ENCODE measurements at places on chromosomes 11 and 22.

- no peak for DNase-seq
These were observed 2.2 kb downstream of the TNNT3 start for GRCh38 chr11:1921574-1922141.

DNA sequence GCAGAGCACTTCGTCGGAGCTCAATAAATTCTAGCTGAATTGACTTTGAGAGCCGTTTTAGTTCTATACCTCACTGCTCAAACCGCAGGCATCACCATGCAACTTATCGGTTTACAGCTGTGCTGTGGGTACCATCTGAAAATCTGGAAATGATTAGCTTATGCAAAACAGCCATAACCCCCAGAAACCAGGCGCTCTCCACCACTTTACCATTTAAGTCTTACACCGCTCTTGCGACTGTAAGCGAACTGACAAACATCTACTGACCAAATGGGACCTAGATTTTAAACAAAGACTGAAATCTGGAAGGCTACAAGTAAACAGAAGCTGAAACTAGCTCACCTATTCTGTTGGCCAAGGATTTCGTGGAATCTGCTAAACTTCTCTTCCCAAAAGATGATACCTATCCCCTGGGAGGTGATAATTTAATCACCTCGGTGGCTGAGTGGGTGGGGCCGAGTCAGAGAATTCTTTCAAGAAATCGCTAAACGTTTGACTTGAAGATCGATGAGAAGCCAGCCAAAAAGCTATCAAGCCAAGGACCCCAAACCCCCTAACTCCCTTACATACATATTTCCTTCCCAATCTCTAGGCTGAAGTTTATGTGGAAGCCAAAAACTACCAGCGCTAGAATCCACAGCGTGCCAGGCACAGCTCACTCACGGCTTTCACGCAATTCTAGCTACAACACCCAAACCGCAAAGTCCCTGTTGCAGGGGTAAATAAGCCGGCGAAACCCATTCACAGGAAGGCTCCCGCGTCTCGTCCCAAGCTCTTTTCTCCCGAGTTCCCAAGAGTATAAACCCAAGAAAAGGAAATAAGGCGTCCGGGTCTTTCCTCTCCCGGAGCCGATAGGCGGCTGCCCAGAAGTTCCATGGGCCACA, 644 bp downstream of the SPTY2D1 start:
- no peak for DNase-seq

- no peak for DNase-seq
These were observed 134.7 kb downstream of the CEP164 start for GRCh38 chr11:117462183-117462863.

- DNase-seq: no peak
These were observed 25.5 kb upstream of the CCDC90B start for GRCh38 chr11:83311701-83312100.

DNA sequence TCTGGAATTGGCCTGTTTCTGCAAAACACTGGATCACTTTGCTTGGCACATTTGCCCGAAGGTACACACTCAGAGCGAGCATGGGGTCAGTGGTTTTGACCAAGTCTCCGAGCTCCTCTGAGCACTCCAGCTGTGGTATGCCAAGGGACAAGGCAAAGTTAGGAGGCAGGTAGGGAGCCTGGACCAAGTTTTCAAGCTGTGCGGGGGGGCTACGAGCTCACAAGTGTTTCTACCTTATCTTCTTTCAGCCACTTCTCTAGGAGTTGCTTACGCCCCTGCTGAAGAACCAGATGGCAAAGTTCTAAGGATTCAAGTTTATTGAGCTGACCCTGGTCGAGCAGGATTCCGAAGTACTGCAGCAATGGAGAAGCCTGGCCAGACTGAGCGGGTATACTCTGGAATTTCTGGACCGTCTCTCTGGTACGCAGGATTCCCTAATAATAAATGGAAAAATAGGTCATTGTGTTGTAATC, 54.7 kb upstream of the SLC25A1 start:
- no peak for DNase-seq

GRCh38 chr22:26970809-26971394, 313.5 kb downstream of the MIAT start:
- DNase-seq: no peak

DNA sequence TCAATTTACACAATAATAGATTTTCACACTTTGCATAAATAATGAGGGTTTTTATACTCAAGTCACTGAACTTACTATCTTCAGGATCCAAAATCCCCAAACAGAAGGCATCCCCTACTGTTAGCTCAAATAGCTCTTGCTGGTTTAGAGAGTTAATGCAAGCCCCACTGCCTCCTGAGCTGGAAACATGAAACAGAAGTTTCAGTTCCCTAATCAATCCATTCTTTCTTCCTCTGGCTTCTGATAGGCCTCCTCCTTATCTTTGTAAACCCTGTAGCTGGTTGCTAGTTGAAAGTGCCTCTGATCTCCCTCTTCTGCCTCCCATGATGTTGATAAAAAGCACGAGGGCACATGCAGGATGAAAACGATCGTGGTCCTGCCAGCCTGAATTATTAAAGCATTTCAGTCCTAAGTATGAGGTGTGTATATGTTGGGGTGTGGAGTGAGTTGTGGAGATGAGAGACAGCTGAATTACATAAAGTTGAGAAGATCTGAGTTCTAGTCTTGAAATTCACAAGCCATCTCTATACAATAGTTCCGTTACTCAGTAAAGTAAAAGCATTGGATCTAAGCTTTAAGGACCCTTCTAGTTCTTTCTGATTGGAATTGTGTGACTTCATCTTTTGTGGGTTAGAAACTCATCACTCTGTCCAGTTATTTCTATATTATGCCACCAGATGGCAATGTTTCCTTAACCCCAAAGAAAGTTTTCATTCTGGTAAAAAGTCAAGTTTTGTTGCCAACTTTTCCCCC, 35.0 kb upstream of the EHF start:
- peak; percentile 9 for DNase-seq

DNA sequence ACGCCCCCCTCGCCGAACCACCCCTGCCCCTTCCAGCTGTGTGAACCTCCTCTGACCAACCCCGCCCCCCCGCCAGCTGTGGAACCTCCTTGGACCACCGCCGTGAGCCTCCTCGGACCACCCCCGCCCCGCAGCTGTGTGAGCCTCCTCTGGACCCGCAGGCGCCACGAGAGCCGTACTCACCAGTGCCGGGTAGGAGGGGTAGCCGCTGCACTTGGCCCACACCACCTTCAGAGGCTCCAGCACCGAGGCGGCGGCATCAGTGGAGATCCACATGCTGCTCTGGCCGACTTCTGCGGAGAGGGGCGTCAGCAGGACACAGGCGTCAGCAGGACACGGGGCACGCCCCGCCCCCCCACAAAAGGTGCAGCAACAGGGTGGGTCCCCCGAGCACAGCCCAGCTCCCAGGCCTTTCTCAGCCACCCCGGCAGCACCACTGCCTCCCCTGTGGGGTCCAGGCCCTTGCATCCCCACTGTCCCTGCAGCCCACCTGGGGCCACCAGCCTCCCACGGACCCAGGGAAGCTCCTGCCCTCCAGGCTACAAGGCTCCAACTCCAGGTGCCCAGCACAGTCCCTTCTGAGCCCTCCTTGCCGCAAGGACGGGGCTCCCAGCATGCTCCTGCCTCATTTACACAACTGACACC, 51.7 kb downstream of the BRD1 start:
- no peak for DNase-seq

DNA sequence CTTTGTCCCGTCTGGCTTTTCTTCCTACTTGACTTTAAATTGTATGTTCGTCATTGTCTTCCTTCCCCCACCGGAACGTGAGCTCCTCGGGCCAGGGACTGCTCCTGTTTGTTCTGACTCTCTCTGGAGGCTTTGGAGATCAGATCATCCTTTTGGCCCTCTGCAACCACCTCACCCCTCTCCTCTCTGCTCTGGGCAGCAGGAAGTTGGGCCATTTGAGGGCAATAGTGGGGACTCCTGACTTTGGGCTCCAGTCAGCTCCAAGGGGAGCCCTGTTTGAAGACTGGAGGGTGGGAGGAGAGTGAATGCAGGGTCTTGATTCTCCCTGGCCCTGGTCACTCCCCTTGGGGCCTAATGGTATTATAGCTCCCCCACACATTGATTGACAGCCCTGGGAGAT, 186.3 kb upstream of the B3GAT1 start:
- DNase-seq: no peak

- DNase-seq: no peak
These were observed at the start of gene TRIM6 for GRCh38 chr11:5596607-5597201. Gene TRIM6, plus strand, starts transcription at chr11:5596637. Its CDS starts 261 bp downstream, at chr11:5596898.

- no peak for DNase-seq
These were observed 75.5 kb downstream of the PACSIN2 start for GRCh38 chr22:42939451-42939881.

DNA sequence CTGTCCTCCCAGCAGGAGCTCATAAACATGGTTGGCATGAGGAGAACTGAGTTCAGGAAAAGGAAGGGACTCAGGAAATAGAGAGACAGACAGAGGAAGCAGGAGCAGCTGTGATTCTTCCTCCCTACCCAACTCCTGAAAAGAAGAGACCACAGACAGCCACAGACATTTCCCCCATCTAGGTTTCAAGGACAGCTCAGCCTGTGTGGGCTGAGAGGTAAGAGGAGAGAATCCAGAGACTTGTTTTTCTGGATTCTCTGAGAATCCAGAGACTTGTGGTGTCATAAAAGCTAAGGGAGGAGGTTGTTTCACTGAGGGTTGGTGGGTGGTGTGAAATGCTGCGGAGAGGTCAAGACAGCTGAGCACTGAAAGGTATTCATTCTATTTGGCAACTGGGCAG, 19.0 kb upstream of the STK33 start:
- DNase-seq: no peak

GRCh38 chr11:105074166-105074530, 29.0 kb upstream of the CARD16 start:
- no peak for DNase-seq

DNA sequence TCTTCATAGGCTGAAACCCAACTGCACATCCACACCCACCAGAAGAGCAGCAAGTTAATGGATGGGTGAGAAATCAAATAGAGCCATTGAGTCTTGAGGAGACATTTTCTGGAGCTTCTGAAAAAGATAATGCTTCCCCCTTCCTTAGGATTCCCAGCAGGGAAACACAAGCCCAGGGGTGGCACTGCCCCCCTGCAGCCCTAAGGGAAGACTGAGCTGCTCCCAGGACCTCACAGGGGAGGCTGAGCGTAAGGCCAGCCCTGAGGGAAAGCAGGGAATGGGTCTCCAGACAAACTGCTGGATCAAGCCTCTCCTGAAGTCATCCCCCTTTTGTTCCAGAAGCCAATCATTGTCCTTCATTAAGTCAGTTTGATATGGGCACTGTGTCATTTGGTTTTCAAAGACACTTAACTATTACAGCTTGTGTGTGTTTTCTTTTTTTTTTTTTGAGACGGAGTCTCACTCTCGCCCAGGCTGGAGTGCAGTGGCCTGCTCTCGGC, 15.1 kb downstream of the LTO1 start:
- no peak for DNase-seq

GRCh38 chr22:20080445-20080775, 369 bp downstream of the DGCR8 start:
- DNase-seq: no peak

DNA sequence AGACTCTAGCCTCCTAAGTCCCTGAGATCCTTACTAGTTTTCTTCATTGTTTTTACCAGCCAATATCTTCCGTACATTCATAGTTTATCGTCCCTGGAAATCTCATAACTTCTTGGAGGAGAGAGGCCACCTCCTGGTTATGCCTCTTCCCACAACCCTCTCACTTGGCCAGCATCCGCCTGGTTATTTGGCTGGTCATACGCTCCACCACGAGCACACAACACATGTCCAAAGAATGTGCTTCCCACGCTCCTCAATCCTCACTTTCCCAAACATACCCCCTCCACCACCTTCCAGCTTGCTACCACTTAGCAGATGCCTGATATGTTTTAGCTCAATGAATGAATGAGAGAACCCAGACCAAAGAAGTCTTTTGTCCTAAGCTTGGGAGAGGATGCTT, 83.5 kb upstream of the EIF3D start:
- DNase-seq: no peak

DNA sequence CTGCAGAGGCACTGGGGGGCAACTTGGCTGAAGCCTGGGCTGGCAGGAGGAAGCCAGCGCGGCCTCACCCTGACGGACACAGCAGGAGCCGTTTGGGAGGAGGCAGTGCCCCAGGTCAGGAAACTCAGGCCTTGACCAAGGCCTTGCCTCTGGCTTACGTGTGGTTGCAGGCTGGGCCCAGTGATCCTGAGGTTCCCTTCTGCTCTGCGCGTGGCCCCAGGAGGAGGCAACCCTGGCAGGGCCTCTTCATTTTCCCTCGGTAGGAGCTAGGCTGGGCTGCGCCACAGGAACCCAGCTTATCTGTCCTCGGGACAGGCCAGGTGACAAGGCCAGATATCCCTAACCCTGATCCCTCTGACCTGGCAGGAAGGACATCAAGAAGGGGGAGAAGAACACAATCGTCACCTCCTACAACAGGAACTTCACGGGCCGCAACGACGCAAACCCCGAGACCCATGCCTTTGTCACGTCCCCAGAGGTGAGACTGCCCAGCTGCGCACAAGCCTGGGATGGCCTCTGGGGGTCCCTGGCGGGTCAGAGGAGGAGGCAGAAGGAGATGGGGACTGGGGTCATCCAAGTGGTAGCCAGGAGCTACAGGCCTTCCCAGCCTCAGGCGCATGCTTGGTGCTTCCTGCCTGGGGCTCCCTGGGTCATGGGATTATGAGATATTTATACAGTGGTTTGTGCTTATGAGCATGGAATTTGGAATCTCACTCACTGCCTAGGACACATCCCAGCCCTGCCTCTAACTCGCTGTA, 20.6 kb downstream of the POLR3H start:
- no peak for DNase-seq

GRCh38 chr11:69962152-69962551, 116.0 kb upstream of the ANO1 start:
- no peak for DNase-seq

Measured in SIG-M5 (cell line).